H54 (cell line): ENCODE measurements at places on chromosomes 13 and 19.

DNA sequence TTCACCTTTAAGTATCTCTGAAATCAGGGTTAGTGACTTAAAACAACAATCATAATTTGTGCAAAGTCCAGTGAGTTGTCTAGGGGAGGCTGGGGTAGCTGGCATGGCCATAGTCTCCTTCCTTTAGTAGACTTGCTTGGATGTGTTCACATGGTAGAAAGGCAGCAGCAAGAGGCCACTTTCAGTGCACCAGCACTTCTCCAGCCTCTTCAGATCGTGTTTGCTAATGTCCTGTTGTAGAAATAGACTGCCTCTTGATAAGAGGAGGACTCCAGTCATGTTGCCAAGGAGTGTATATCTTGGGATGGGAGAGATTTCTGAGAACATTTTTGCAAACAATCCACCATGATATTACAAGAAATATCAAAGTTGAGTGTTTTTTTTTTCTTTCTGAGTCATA, 22.9 kb downstream of the WDFY2 start:
- no peak for DNase-seq

- DNase-seq = no peak
Observed at GRCh38 chr19:48964205-48965039, 687 bp upstream of the FTL start.

DNA sequence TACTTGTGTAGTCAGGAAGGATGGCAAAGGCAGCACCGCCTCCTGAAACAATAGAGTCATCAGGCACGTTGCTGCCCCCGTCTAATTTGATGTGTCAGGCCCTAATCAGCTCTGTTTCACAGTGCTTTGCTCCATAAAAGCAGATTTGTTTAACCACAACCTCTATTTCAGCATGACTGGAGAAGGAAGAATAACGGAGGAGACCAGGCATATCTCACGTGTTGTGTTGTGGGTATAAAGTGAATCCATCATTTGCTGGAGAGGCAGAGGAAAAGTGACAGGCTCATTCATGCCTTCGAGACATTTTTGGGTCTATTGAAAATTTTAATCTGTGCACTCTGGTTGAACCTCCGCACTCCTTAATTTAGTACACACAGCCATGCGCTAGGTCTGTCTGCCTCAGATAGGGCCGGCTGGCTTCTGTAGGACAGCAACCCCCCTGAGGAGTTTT, 940.4 kb upstream of the SLC10A2 start:
- no peak for DNase-seq

DNA sequence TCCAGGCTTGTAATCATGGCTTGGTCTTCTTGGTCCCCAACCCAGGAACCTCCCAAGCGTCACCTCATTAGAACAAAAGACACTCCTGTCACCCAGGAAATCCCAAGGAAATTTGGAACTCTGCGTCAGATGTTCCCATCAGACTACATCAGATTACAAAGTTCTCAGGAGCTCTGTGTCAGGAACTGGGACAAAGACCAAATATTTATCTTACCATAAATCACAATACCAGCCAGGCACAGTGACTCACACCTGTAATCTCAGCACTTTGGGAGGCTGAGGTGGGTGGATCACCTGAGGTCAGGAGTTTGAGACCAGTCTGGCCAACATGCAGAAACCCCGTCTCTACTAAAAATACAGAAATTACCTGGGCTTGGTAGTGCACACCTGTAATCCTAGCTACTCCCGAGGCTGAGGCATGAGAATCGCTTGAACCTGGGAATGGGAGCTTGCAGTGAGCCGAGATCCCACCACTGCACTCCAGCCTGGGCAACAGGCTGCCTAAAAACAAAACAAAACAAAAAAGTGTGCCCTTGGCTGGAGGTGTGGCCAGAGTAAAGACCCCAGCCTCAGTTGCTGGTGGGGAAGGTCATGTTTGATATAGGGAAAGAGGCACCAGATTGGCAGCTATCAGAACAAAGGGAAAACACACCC, 16.7 kb upstream of the CCDC124 start:
- DNase-seq = no peak

DNA sequence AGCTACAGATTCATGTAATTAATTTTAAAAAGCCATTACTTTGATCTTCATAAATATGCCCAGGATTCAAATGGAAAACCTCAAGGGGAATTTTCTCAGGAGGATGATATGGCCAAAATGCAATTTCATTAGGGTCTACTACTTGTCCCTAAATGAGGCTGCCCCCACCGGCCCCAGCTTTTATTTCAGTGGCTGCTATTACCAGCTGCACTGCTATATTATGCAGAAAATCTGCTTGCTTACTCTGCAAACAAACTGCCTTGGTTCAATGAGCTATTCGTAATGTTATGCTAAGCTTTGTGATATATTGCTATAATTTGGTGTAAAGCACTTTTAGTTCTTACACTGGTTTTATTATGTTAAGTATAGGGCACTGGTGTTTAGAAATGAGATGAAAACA, 137.3 kb upstream of the TMTC4 start:
- DNase-seq = no peak

GRCh38 chr13:101989798-101990350, 412.0 kb downstream of the FGF14 start:
- no peak for DNase-seq

DNA sequence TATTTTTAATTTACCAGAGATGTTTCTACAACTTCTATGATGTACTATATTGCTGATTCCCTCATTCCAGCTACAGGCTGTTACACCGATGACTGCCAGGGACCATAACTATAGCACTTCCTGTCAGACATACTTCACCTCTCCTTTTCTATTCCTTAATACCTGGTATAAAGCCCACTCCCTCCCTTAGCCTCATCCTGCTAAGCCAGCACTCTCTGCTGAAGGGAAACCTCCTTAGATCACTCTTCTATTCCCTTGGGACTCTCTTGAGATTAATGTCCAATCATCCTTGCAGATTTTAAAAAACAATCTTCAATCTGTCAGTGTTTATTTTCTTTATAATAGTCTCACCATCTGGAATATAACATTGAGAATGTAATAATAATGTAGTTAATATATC, 127.9 kb downstream of the DIAPH3 start:
- DNase-seq = no peak

DNA sequence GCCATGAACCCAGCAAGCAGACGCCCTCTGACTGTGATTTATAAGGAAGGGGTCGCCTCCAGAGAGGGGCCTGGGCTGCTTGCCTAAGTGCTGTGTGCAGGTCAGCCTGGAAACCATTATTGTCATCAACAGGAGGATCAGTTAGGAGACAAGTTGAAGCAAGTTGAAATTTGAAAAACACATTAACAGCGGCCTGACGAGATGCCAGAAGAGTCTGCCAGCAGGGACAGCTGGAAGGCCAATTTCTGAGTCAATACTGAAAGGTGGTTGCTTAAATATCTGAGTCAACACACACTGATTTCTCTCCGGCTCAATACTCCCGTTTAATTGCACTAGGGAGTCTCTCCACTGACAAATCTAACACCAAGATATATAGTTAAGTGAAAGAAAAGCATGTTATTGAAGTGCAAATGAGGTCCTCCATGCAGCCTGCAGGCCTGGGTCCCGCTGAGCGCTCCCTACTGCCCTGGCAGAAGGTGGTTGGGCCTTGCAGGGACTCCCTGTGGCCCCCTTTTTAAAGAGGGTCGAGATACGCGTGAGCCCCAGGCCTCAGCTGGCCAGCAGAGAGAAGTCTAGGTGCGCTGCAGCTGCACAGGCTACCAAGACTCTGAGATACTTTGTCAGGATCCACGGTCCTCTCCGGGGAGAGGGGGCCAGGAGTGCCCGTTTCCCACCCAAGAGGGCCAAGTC, 91.1 kb downstream of the RNASEH2B start:
- no peak for DNase-seq

- no peak for DNase-seq
Observed at GRCh38 chr13:79918620-79919019, 422.3 kb downstream of the SPRY2 start.

- no peak for DNase-seq
Observed at GRCh38 chr13:30017880-30018279, 167.5 kb upstream of the UBL3 start.

DNA sequence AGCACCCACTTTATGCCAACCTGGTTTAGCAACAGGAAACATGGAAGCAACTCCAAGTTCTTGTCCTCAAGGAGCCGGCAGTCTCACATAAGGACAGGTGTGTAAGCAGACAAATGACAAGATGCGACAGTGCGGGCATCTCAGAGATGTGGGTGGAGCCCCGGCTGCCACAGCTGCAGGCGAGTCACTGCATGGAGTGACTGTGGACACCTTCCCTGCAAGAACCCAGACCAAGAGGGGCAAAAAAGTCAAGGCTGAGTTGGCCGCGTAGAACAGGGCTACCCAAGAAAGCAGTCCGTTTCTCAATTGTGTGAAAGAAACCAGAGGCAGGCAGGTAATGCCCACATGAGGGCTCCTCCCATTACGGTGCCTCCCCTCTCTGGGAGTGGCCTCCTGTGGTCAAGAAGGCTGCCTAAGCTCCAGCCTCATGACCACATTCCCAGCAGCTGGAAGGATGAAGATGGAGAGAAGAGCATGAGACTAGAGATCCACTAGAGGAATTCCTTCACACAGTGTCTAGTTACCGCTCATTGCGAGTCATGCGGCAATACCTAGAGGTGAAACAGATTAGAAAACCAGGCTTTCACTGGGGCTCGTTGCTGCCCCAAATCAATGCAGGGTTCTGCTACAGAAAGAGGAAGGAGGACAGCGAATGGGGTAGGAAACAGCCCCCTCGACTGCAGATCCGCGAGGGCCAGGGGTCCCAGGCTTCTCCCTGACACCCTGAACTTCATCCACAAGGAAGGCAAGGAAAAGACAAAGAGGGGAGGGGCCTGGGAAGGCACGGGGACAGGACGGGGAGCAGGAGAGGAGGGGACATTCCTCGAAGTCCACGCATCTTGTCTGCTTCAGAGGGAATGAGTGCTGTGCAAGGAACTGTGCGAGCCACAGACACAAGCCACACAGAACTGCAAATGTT, 80.2 kb downstream of the SPACA7 start:
- DNase-seq = no peak

DNA sequence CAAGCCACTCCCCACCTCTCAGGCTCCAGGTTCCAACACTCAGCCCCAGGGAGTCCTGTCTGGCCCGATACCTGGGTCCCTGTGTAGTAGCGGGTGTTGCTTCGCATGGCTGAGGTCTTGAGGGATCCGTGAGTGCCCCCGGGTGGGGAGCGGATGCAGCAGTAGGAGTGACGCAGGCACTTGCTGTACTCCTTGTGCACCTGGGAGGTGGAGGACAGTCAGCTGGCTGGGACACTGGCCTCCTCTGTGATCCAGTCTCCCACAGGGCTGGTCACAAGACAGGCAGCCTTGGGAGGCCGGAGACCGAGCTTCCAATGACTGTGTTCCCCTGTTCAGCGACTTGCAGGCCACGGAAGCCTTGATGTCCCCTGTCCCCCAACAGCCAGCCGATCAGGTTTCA, 16.3 kb upstream of the ASF1B start:
- no peak for DNase-seq

DNA sequence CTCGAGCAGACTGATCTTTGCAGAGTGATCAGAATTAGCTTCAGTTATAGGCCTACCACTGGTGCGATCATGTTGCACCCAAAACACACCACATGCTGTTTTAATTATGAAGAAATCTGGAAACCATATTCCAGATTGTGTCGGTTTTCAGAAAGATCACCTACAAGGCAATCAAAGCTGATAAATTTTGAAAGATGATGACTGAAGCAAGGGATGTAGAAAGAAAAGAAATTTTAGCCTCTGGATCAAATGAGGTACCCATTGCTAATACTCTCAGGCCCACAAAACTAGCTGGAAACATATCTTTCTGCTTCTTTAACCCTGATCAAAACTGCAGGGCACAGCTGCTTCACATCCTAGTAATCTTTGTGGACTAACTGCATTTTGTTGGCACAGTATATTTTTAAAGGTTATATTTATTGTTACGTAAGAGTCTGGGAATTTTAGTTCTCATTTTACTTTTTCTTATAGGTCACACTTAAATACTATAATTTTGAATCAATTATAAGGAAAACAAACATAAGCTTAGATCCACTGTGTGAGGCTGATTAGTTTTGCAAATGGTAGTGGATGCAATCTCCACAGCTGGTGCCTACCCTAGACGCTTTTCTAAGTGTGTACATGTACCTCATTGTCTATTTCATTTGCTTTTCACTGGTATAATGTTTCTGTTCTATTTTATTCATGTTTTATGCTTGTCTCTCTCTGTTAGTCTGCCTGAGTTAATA, 150.9 kb downstream of the RGCC start:
- DNase-seq = no peak

DNA sequence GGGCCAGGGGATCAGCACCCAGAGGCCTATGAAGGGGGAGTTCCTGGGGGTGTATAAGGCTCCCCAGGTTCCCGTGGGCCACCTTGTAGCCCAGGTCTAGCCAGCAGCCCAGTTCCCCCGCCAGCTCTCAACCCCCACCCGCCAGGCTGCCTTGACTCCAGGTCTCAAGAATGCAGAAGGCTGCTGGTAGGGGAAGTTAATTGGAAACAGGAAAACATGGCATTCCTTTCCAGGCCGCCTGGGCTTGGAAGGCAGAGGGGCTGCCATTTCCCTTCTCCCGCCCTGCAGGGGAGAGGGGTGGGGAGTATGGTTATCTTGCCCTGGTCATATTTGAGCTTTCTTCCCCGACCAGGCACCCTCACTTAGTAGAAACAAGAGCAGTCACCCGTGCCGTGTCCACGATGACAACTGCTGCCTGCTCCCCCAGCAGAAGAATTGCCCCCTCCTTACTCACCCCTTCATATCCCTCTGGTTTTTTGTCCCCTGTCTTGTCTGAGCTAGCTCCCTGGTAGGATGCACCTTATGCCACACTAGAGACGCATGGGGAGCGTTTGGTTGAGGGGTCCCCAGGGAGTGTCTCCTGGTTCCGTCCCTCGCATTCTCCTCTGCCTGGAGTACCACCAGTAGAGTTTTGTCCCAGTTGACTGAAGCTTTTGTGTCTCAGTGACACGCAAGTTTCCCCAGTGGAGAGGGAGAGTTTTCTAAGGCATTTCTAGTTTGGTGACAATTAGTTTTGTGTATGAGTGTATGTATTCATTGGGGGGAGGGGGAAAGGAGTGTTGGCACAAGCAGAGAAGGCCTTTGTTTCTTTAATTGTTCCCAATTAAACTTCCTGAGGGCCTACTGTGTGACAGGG, 4.5 kb downstream of the BICRA start:
- no peak for DNase-seq

- DNase-seq = no peak
Observed at GRCh38 chr13:110089815-110090214, 217.1 kb downstream of the COL4A1 start.

DNA sequence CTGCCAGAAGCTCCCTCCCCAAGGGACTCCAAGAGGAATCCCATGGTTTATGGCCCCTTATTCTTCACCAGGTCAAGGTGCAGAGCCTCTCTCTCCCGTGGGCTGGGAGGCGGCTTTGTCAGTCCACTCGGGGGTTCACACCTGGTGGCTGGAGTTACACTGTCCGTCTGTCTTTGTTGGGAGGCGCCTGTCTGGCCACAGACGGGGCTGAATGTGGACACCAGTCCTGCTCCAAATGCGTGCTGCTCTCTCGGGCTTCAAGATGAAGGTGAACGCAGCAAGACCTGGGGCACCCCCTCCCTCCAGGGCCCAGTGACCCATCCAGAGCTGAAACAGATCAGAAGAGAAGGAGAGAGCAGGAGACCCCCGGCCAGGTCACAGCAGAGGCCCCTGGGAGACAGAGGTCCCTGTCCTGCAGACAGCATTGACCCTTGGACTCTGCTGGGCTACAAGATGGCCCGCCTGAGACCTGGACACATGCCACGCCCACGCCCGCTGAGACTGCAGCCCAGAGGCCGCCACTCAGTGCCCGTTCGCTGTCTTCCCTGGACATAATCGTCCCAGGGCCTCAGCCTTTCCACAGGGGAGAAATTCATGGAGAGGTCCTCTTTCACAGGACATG, 29.9 kb upstream of the TUBGCP3 start:
- DNase-seq = no peak

- no peak for DNase-seq
Observed at GRCh38 chr19:6047741-6048251, 62.5 kb downstream of the RFX2 start.

- no peak for DNase-seq
Observed at GRCh38 chr13:52361225-52361624, 44.7 kb downstream of the THSD1 start.
